ENCODE measurements at places on chromosomes 4 and X.

DNA sequence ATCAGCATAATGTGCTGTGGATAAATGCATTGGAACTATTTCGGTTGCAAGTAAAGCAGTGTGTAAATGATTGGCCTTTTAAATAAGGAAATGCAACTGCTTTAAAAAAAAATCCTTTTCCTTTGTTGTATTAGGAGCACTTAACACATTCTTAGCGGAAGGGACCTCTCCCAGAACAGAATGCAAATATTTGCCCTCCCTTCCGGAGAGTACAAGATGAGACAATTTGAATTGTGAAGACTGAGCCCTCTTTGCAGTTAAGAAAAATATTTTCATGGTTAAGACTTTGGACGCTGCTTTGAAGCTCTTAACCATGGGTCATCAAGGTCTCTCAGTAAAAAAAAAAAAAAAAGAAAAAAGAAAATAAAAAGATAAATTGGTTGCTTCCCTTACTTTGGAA lies 9.5 kb upstream of the NOX1 start:
- no peak for DNase-seq

GRCh38 chr4:118173956-118174725 lies 139.9 kb downstream of the NDST3 start:
- DNase-seq = no peak

DNA sequence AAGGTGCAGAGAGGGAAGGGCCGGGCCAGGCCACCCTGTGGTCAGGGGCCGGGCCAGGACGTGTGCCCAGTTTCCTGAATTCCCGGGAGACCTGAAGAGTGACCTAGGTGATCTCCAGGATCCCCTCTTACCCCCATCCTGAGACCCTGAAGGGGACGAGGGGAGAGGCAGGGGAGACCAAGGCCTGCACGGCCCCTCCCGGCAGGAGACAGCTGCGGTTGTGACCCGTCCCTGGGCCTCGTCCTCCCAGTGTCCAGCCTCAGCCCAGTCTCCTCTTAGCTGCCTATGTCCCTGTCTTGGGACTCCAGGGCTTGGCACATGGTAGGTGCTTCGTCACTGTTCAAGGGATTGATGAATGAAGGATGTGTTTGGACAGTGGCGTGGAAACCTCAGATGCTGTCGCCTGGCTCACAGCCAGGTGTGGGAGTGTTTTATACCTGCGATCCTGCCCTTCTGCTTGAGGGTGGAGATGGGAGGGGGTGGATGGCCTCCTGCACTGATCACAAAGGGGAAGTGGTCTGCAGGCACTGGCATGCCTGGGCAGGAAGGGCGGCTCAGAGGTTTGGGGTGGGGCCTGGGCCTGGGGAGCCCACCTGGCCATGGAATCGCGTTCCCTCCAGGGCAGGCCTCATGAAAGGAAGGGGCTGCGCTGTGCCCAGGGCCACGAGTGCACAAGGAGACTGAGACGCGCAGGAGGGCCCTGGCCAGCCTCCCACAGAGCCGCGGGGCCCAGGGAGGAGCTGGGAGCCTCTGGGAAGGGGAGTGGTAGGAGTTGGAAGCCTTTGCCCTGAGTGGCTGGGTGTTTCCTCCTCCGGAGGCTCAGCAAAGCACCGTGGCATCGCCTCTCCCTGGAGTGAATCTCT lies 6.9 kb downstream of the SH3TC1 start:
- DNase-seq = peak; percentile 57

DNA sequence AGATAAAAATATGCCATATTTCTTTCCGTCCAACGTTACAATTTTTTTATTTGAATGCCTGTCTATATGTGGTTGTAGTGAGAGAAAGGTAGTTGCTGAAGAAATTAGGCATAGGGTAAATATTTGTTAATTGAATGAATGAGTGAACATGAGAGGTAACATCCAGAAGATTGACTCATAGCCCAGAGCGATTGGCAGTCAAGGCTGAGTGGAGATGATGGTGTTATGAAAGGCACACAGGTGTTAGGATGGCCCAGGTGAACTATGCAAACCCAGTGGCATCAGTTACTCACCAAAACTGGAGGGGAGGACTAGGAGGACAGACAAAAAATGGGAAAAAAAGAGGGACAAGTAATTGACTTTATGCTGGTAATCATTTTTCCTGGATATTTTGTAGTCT lies 31.7 kb upstream of the SPRY1 start:
- no peak for DNase-seq

DNA sequence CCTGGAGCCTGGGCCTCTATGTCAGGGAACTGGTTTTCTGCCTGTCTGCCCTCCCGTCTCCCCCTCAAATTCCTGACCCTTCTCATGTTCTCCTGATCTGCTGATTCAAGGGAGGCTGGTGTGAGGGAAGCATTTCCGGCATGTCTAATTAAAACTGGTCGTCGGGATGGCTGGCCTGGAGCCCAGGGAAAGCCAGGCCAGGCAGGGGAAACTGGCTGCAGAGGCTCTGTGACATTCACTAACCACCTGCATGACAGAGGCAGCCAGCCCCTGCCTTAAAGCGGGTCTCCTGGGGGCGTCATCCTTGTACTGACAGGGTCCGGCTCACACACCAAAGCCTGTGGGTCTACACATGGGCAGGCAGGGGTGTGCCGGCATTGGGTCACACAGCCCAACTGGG lies 35.2 kb downstream of the ABLIM2 start:
- no peak for DNase-seq

DNA sequence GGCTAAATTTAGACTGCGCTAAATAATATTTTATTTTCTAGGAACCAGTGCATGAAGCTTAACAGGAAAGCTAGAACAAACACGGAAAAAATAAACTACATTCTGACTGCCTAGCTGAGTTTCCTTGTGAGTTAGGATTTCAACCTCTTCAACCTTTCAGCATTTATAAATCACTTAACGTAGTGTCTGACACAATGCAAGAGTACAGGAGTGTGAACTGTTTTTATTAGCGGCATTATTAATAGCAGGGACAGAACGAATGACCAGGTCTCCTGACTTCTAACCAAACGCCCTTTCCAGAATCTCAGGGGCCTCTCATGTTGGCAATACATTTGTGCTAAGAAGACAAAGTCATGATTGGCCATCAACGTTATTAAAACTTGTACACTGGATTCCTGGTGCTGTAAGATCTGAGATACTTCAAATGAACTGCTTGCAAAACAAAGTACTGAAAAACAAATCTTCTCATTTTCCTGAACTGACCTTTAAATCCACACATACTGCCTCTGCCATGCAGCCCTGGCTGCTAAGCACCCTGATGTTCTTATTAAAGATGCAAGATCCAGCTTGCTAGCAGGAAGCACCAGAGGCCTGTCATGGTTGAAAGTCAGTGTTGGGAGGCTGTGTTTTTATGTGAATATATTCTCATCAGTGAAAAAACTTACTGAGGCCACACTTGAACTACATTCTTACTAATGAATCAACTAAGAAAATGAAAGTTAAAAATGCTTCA lies 380.4 kb upstream of the CPEB2 start:
- DNase-seq = no peak

DNA sequence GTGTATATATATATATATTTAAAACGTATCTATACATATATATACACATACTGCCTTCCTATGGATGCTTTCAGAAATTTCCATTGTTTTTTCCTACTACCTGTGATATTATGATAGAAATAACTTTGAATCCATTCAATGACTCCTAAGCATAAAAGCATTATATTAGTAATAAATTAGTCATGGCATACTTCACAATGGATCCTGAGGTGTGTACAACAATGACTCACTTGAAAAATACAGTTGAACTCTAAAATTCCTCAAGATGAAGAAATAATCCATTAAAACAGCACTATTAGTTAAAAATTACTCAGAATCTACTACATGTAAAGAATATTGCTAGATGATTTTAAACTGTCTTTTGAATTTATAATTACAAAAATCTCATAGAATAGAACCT lies 201.1 kb downstream of the STPG2 start:
- DNase-seq = no peak

DNA sequence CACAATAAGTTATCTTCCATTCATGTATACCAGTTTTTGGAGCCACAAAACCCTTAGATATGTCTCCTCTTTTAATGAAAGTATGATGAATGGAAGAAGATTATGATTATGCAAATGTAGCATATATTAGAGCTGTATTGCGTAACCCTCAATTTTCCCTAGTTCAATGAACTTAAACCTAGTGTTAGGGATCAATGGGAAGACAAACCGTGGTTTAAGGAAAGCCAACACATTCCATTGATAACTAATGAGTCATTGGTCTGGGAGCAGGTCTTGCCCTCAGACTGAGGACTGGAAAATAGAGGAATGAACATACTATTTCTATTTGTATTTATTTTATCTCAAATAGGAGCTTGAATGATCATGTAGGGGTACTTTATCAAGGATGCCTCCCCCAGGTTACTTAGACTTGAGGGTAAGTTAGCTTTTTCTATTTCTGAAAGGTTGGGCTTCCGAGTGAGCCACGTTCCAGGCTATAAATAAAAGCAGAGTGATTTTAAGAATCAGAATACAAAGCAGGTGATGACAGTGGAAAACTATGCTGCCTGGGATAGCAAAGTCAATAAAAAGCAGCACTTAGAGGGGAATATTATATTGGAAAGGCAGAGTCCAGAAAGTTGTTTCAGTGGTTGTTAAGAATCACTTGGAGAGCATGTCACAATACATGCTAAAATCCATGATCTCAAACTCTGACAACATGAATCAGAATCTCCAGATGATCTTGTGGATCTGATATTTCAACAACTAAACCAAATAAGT lies 356.0 kb downstream of the ADAM29 start:
- DNase-seq = no peak

DNA sequence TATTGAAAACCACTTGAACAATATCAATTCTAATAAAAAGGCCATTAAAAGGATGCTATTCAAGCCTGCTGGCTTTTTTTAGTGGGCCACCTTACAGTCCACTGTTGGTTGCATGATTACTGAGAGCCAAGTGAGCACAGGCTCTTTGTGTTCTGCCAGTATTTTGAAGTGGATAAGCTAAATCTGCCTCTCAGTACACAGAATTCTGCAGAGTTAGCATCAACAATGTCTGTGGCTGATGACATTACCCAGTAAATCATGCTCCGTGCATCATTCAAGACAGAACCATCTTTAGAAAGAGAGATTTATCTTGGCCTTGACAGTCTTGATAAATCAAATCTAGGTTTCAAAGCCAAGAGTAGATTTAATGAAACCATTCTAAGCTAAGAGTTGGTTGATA lies 119.0 kb upstream of the GNPDA2 start:
- DNase-seq = no peak

- no peak for DNase-seq
These were observed 34.3 kb downstream of the MXRA5 start for GRCh38 chrX:3312109-3312508.

- no peak for DNase-seq
These were observed 81.7 kb downstream of the PPP4R3C start for GRCh38 chrX:27381419-27381818.

GRCh38 chr4:118995693-118996391 lies 107.2 kb downstream of the SYNPO2 start:
- no peak for DNase-seq

DNA sequence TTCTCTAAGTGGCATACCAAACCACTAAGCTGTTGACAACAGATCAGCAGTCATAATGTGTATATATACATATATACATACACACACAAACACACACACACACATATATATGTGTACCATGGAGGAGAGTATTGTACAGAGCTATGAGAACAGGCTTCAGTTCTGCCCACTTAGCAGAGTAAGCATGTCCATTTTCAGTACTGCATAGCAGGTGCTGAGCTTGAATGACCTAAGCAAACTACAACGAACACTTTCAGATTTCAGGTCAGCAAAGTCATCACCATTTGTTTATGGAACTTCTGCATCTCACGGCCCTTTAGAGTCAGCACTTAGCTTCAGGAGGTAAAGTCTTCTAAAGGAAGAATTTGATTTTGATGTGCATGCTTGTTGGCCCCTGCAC lies 735.8 kb upstream of the ATOH1 start:
- DNase-seq = no peak

GRCh38 chr4:30783751-30784150 lies 63.6 kb downstream of the PCDH7 start:
- no peak for DNase-seq

DNA sequence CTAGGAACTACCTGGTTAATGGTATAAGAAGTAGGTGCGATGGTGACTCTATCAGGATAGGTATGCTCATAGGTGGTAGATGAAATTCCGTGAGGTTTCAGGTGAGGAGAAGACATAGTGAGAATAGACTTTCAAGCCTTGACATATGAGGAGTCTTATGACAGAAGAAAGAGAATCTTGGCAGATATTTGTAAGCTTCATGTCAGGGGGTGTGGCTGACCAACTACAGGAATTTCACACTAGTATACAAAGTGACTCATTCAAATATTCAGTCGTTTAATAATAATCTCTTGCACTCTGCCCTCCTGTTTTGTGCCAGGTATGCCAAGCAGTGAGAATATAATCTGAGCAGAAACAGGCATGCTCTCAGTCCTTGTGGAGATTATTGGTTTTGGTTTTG lies 22.8 kb downstream of the PACRGL start:
- no peak for DNase-seq

GRCh38 chr4:7266525-7267292 lies 74.4 kb downstream of the SORCS2 start:
- DNase-seq = no peak

GRCh38 chr4:141636771-141637460 lies 533 bp downstream of the IL15 start:
- no peak for DNase-seq

DNA sequence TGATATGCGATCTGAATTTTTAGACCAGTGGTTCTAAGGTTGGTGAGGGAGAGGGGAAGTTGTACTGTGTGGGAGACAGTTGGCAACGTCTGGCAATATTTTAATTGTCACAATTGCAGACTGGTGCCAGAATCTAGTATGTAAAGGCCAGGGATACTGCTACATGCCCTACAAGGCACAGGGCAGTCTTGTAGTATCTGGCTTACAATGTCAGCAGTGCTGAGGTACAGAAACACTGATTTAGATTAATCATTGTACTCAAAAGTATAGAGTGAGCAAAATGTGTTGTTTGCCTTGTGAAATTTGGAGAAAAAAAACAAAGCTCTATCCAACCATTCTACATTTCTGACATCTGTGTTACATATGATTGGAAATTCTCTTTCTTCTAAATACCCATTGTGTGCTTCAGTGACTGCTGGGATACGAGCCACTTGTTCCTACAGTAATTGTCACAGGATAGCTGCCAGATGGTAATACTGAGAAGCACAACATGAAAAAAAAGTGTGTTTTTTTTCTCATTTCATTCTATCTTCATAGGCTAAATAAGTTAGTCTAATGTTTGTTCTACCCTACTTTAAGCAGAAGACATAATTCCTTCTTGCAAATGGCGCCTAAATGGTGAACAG lies 526.7 kb upstream of the AGA start:
- DNase-seq = no peak

- no peak for DNase-seq
These were observed 194.3 kb upstream of the PACRGL start for GRCh38 chr4:20505927-20506326.

GRCh38 chrX:150664290-150664689 lies 28.9 kb upstream of the MTMR1 start:
- peak; percentile 40 for DNase-seq

GRCh38 chrX:118222421-118222820 lies 105.8 kb upstream of the KLHL13 start:
- no peak for DNase-seq
